ENCODE measurements at places on chromosomes 7 and 10.
A peak's percentile ranks its signal among the peaks of the same experiment; 100 is the strongest.

DNA sequence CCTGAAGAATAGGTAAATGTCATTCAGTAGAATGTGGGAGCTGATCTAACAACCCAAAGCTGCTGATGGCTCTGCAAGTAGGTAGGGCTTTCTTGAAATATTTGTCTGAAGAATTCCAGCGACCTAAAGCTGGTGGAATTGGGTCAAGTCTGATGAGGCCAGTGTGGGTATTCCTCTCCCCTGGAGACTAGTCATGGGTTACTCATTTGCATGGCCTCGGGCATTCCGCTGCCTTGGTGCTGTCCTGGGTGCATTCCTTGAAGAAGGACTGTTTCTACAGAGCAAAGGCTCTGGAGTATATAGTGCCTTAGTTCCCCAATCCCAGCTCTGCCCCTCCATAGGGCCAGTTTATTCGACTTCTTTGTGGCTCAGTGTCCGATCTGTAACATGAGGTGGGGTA, 19.2 kb downstream of the PDK4 start:
- no peak for DNase-seq

GRCh38 chr7:95636140-95636940, 40.0 kb upstream of the PDK4 start:
- no peak for DNase-seq

DNA sequence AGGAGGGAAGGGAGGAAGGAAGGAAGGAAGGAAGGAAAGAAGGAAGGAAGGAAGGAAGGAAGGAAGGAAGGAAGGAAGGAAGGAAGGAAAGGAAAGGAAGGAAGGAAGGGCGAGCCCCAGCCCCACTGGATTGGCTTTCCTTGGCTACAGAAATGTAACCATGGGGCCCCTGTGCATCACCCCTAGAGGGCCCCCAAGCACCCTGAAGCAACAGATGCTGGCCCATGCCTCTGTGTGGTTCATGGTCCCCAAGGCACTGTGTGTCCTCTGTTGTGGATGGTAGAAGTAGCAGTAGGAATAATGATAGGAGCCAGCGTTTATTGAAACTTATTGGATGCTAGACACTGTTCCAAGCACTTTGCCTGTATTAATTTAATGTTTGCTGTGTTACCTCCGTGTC, 116.6 kb upstream of the MACROH2A2 start:
- no peak for DNase-seq

DNA sequence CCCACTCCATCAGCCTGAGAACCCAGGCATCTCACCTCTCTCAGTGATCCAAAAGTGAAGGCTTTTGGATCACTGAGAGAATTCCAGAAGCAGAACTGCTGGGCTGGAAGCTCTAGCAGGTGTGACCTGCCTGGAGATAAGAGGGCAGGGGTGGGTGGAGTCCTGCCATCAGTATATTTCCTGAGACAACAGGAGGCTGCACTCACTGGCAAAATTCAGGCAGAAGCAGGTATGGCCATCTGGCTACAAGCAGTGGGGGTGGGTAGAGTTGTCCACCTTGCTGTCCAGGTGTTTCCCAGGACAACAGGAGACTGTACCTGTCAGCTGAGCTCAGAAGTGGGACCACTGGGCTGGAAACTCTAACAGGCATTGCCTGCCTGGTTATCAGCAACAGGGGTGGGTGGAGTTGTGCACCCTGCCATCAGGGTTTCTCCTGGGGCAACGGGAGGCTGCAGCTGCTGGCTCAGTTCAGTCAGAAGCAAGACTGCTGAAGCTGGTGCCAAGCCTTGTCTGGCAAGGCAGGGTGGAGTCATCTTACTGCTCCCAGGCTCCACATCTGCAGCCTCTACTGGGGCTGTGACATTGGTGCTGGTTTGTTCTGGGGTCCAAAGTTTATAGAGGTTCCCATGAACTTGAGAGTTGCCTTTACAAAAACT, 47.2 kb upstream of the SFTPD start:
- no peak for DNase-seq

DNA sequence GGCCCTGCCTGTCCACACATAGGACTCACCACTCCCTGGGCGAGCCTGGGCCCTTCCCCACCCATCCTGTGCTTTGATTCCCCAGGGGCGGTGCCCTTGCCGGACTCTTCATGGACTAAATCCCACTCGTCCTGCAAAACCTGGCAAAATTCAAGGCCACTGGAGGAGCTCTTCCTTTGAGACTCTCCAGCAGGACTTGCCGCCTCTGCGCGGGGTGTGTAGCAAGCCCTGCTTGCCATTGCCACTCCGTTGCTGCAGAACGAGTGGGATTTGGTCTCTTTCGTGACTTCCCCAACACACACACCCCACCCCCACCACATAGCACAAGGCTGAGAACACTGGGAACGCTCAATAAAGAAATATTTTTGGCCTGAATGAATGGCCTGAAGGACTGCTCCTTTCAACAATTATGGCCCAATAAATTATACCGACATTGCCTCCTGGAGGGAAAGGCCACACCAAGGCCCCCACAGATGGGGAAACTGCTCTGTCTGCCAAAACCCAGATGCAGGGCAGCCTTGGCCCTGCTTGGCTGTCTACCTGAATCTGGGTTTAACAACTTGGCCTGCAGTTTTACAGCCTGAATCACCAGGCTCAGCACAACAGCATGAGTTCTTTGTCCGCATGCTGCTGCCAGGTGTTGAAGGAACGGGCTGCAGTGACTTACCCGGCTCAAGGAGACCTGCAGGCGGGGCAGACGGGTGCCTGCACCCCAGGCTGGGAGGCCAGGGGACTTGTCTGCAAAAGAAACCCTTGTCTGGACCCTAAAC, 72.8 kb upstream of the KAT6B start:
- no peak for DNase-seq

GRCh38 chr7:68840991-68841390, 757.3 kb upstream of the AUTS2 start:
- DNase-seq, result no peak

DNA sequence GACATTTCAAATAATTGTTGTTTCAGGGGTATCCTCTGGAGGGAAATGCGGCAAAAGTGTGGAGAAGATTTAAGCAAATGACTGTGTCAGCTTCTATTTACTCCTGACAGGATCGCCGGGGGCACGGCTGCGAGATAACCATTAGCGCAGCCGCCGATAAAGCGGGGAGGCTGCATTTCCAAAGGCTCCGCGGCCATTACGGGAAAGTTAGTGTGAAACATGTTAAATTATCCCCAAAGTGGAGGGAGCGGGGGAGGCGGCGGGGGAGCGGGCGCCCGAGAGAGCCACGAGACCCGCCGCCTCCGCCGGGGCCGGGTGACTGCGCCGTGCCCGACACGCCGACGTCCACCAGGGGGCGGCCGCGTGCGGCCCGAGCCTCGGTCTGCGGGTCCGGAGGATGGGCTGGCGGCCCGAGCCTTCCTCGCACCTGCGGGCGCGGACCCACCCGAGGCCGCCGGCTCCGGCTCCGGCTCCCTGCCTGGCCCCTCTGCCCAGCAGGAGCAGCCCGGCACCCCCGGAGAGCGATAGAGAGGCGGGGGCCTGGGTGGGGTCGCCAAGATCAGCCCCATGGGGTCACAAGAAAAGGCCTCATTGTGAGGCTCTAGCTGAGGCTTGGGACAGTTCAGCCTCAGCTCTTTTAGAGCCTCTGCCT, 74.4 kb upstream of the PAX2 start:
- peak; percentile 56 for DNase-seq

DNA sequence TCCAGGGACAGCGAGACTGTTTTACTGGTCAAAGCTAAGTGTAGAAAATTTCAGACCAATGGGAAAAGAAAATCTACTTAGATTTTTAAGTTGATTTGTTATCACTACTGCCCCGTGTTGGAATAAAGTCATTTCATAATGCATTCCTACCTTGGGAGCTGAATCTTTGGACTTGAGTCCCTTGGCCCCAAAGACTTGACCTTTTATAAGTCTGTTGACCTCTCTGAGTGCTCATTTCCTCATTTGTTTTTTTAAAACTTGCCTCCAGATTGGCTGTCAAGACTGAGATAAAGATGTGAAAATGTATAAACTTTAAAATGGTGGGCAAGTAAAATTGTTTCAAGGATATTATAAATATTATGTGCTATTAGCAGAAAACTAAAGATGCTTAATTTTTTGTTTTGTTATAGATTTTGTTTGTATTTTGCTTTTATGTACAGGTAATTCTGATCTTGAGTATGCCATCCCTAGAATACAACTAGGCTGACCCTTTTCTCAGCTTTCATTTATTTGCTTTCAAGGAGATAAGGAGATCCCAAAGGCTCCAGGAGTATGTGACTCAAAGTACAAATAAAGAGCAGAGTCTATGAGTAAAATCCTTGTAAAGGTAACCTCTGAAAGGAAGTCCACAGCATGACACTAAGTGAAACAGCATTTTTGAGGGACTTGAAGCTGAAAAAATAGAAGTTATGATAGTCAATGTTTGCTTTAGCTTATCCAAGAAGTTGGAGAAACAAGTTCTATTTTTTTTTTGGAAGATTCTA, 54.6 kb downstream of the TMEM26 start:
- no peak for DNase-seq

DNA sequence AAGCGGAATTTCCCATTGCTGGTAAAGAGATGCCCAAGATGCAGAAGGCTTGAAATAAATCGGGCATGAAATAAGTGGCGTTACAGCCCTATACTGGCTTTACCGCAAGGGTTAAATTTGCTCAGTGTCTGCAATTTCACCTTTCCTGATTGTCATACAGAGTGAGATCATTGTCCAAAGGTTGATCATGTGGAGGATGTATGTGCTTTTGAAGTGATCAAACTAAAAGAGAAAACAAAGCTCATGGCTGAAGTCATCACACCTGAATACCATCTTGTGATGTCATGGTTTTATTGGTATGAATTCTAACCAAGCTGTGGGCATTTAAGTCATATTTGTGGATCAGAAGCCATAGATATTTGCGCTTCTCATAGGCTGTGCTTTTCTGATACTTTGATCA, 635.5 kb downstream of the AUTS2 start:
- DNase-seq, result no peak

- no peak for DNase-seq
Measured at GRCh38 chr10:14798636-14799035, 23.9 kb upstream of the FAM107B start.

- DNase-seq, result no peak
Measured at GRCh38 chr7:71411475-71411874, 279.5 kb downstream of the GALNT17 start.

DNA sequence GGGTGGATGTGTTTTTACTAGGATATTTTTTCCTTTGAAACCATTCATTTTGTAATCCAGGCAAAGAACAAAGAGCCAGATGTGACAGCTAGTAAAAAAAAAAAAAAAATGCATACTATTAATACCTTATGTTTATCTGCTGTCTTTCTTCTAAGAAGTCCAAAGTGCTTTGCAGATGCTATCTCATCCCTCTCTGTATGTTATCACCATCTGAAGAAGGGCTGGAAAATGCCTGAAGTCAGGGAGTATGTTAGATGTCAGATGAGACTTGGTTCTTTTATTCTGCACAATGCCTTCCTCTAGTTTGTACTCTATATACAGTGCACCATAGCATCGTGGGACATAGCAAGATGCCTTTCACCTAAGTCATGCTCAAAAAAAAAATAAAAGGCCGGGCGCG, 10.4 kb upstream of the CAMK1D start:
- DNase-seq, result no peak

DNA sequence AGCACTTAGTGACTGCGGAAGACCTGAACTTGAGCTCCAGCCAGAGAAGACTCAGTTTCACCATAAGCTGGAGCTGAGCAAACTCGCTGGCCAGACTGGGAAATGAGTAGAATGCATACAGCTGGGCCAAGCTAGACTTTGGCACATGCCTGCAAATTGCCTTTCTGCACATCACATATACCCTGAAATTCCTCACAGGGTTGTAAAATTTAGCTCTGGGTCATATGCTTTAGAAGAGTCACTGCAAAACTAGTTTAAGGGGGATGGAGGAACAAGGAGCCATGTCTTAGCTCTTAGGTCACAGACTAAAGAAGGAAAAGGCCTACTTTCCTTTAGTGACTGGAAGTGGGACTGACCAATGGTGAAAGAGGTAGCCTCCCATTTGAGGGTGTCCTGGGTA, 67.6 kb downstream of the PPP1R3C start:
- DNase-seq, result no peak

GRCh38 chr7:18890134-18890533, 227.3 kb downstream of the TWIST1 start:
- no peak for DNase-seq

DNA sequence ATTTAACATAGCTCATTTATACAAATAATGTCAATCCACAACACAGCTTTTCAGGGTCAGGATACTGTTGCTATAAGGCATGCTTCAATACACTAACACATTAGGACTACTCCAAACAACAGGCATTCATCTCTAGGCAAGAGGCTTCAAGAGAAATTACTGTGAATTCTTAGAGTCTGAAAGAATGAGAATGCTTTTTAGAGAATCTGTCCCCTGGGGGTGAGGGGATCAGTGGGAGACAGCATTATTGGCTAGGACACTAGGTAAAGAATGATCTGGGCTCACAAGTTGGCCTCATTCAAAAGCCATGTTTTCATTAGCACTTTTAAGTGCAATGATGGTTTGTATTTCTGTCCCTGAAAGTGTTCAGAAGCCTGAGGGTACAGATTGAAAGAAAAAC, 132.6 kb downstream of the SEMA3D start:
- no peak for DNase-seq

- no peak for DNase-seq
Measured at GRCh38 chr10:30553626-30554439, 75.7 kb downstream of the LYZL2 start.

DNA sequence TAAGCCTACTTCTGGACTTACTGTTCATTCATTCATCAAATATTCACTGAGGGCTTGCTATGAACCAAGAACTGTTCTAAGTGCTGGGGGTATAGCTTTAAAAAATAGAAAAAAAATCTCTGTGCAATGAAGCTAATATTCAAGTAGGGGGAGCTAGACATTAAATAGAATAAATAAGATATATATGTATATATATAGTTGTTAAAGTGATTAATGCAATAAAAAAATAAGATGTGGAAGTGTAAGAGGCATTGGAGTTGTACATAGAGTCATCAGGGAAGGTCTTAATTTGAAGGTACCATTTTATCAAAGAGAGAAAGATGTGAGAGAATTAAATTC, 181.2 kb upstream of the AGR3 start:
- DNase-seq, result no peak

DNA sequence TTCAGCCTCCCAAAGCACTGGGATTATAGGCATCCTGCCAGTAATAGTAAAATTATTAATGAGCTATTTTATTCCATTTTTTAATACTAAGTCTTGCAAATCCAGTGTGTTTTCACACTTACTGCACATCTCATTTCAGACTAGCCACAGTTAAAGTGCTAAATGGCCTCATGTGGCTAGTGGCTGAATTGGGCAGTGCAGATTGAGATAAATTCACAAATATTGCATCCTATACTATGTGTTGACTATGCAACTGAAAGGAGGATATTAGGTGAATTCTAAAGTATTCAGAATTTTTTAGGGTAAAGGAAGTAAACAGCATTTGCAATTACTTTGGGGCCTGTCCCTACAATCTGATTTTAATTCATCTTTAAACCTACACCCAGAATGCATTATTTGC, 10.2 kb downstream of the APBB1IP start:
- no peak for DNase-seq

DNA sequence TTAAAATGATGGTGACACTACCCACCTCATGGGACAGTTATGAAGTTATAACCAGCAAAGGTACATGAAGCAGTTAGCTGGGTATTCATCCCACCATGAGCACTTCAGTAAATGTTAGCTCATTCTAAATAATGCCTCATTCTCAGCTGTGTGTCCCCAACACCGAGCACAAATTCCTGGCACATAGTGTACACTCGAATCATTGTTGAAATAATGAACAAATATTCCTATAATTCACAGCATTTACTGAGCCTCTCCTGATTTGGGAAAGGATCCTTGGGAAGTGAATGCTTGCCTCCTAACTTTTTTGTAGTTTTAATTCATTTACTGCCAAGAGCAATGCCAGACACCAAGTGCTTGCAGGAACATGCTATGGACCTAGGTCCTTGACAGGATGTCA, 235.2 kb downstream of the DGKI start:
- no peak for DNase-seq

- DNase-seq, result no peak
Measured at GRCh38 chr7:125061776-125062397, 132.3 kb upstream of the POT1 start.
